ENCODE measurements at places on chromosomes 7 and 10.

- DNase-seq, result no peak
Measured at GRCh38 chr7:85890244-85890811, 703.5 kb upstream of the SEMA3D start.

DNA sequence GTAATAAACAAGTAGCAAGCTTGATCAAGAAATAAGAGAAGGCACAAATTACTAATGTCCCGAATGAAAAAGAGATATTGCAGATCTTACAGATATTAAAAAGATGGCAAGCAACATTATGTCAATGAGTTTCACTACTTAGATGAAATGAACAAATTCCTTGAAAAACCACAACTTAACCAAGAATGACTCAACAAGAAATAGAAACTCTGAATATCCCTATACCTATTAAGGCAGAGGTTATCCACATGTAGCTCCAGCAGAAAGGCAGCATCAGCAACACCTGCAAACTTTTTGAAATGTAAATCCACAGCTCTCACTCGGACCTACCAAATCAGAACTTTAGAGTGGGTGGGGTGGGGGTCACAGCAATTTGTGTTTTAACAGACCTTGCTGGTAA lies 33.6 kb downstream of the PDE1C start:
- no peak for DNase-seq

DNA sequence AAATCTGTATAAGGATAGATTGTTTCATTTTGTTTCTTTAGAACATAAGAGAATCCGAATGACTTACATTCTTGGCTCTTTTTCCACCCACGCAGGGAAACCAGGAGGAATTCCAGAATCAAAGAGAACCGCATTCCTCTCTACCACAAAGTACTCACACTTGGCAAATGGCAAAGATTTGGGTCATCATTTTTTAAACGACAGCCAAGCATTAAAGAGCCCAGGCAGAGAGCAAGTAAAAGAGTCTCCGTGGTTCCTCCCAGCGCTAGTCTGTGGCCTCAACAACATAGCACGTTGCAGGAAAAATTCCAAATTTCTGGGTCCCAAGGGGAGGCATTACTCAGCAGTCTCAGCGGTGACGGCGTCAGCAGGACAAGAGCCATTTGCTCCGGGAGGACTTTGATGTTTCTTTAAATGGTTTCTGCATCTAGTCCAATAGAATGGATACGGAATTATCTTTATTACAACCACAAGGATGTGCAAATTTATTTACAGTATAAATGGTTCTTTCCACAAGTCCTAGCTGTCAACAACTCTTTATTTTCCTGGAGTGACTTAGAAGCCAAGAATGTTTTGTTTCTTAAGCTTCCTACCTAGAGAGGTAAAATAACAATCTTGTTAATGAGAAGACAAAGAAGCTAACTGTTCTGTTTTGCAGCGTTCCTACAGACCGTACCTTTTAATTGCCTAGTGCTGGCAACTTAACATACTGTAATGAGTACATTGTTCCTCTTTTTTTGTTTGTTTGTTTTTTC lies 232.5 kb downstream of the SKIDA1 start:
- no peak for DNase-seq

DNA sequence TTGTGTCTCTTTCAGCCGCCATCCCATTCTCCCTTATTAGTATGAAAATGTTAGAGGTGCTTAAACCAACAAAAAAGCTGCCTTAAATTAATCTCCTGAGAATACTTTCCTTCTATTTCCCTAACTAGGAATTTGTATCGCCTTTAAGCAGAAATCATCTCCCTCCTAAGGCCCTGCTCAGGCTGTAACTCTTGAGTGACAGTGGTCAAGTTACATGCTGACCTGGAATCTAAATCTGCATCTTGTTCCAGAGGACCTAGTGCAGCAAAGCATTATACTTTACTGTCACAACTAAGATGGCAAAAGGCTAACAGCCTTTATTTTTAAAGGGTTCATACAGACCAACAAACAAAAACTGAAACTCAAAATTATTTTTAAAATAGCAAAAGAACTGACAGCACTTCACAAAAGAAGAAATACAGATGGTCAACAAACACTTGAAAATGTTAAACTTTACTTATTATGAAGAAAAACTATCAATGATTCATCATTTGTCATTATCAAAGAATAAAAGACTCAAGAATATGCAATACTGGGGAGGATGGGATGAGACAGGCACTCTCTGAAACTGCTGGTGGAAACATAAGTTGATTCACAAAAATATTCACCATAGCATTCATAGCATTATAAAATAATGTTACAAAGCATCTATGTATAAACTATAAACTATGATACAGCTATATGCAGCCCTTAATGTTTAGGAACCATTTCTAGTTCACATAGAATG lies 11.0 kb downstream of the CYREN start:
- DNase-seq, result no peak

- no peak for DNase-seq
Measured at GRCh38 chr7:157895520-157896375, 558.9 kb downstream of the DNAJB6 start.

Data from anterior cingulate cortex (tissue), 58 donors.